Vagina (tissue), 2 donors: ENCODE measurements at places on chromosomes 11 and 22. TPM values are rescaled to one million over a fixed set of nuclear protein-coding genes. Genes with fewer than 3 reads are reported as not detected.

The KRTAP5-11 gene
- total RNA-seq = not detected

The FAM76B gene
- total RNA-seq = 28.2 TPM

The F2 gene
- total RNA-seq = not detected

The OVCH2 gene
- total RNA-seq = not detected

The TRIM49 gene
- total RNA-seq = not detected

The BIK gene
- total RNA-seq = not detected

The LDHAL6A gene
- total RNA-seq = not detected

- DNase-seq = no peak
These were observed 1.9 kb upstream of the C22orf39 start for GRCh38 chr22:19449422-19449767.

DNA sequence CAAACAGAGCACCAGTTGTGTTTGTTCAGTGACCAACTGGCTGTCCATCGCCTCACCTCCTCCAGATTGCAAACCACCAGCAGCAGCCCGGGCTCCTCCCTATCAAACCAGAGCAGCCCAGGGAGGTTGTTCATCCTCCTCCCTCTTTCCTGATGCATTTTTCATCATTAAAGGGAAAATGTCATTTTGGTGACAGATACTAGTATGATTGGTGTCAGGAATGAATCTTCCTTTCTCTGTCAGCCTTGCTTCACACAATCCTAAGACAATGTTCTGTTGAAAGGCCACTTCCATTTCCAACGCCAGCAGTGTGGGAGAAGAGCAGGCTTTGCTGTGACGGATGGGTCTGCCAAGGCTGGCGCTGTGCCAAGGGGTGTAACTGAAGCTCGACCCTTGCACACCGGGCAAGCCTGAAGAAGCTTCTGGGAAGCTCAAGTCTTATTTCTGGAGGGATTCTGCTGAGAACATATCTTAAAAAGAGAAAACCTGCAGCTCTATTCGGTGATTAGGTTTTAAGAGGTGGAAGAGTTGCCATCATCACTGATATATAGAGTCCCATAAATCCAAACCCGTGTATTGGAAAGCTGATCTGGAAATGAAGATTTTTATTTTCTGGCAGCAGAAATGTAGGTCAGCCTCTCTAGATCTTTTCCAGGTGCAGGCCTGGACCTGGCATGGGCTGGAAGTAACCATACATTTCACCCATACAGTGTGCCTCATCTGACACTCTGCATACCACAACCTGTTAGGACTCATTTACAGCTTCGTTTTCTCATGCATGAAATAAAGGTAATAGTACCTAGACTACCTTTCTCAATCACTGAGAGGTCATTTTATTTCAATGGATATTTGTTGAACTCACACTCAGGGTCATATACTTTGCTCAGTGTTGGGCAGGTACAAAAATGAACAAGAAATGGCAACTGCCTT is 524.5 kb downstream of the NTM start:
- DNase-seq = no peak

DNA sequence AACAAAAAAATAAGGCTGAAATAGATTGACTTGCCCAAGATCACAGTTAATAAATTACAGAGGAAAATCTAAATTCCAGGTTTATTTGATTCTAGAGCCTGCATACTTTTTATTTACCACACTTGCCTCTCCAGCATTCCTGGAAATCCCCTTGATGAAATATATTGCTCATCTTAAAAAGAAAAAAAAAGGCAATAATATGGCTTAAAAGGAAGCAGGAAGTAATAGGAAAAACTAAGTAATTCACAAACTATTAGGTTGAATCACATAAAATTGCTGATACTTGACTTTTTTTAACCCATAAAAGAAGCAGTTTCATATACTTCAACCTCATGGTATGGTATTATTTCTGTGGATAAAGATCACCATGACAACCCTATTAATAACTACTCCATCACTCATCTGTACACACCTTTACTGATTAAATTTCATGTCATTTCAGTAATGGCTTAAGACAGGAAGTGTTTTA is 52.9 kb downstream of the COPB1 start:
- no peak for DNase-seq

DNA sequence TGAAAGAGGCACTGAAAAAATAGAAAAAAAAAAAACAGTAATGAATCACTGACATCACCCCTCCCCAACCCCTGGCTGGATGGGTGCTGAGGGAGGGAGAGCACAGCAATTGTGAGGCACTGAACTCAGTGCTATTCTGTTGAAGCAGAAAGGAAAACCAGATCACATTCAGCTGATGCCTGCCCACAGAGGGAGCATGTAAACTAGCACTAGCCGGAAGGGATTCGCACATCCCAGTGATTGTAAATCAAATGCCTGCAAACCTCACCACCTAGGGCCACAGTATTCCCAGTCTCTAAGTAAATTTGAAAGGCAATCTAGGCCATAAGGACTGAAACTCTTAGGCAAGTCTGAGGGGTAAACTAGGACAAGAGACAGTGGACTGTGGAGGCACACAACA is 772.0 kb upstream of the CCDC179 start:
- no peak for DNase-seq

DNA sequence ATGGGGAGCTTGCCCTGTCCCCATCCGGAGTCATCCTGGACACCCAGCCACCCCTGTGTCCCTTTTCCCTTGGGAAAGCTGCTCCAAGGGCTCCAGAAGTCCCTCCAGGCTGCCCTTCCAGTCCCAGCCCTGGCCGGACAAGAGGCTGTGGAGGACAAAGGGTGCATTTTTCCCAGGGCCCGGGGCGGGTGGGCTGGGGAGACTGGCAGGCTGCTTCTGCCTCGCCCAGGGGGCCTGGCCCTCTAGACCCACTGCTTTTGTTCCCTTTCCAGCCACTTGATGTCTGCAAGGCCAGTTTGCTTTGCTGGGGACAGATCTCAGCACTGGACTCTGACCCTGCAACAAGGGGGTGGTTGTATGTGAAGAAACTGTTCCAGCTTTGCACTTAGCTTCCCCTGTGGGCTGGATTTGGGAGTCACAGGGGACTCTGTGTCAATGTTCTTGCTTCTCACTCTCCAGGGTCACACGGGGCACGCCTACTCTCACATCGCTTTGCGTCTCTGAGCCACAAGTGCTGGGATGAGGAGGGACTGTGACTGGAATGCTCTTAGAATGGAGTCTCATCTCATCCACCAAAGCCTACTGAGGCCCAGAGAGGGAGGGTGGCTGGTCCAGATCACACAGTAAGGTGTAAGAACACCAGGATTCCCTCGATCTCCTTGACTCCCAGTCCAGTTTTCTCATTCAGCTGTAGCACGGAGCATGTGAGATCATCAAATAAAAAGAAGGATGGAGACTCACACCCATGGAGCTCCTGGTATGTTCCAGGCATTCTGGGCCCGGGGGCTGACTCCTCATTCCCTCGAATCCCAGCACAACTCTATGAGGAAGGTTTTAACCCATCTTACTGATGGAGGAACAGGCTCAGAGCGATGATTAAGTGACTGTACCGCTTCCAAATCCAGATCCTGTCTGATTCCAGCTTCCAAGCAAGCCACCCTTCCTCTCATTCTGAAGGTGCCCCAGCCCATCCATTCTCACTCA is 59.9 kb downstream of the FBXO7 start:
- DNase-seq = no peak

- DNase-seq = no peak
These were observed 6.9 kb downstream of the MCAT start for GRCh38 chr22:43136255-43136654.

DNA sequence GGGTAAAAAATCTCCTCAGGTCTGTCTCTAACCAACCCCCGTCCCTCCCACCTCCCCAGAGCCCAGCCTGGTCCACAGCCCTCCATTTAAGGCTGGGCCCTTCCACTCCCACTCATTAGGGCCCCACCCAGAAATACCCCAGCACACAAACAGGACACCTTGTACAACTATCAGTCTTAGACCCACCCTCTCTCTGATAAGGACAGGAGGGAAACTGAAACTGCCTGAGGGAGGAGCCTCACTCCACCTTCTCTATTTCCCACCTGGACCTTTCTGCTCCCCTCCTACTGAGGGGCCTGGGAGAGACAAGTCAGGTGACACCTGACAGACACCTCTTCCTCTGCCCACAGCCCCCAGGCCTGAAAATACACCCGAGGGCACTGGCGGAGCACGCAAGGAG is 90.2 kb downstream of the PLEKHA7 start:
- no peak for DNase-seq

- DNase-seq = no peak
These were observed 887.6 kb downstream of the OPCML start for GRCh38 chr11:132644520-132645239.

- no peak for DNase-seq
These were observed 38.8 kb downstream of the STIM1 start for GRCh38 chr11:3894128-3894731.

DNA sequence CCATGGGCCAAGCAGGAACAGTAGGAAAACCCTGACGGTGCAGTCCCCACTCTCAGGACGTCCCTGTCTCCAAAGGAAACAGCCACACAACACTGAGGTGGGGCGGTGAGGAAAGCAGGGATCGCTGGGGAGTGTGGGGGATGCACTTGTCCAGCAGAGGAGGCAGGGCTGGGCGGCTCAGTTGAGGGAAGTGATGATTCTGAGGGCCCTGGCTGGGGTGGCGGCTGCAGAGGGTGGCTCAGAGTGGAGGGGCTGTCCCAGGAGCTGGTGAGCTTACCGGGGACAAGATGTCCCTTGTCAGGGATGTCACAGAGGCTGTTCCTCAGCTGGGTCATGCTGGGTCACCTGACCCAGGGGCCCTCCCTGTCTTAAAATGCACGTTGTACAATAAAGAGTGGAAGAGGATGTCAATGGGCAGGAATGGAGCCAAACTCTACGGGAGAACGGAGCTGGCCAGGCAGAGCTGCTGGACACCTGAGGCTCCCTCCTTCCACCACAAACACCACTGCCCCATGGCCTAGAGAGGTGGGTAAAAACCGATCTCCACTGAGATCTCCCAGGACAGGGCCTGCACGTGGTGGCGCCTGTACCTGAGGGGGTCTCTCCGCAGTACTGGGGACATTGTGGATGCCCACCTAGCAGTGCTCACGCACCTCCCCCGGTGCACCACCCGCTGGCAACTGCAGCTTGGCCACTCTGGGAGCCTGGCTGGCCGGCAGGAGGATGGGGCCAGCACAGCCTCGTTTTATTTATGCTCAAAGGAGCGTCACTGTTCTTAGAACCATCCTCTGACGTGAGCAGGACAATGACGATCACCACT is 9.7 kb upstream of the EFCAB6 start:
- DNase-seq = peak; percentile 71

GRCh38 chr11:30585125-30585891 is 845 bp downstream of the MPPED2 start:
- DNase-seq = no peak

DNA sequence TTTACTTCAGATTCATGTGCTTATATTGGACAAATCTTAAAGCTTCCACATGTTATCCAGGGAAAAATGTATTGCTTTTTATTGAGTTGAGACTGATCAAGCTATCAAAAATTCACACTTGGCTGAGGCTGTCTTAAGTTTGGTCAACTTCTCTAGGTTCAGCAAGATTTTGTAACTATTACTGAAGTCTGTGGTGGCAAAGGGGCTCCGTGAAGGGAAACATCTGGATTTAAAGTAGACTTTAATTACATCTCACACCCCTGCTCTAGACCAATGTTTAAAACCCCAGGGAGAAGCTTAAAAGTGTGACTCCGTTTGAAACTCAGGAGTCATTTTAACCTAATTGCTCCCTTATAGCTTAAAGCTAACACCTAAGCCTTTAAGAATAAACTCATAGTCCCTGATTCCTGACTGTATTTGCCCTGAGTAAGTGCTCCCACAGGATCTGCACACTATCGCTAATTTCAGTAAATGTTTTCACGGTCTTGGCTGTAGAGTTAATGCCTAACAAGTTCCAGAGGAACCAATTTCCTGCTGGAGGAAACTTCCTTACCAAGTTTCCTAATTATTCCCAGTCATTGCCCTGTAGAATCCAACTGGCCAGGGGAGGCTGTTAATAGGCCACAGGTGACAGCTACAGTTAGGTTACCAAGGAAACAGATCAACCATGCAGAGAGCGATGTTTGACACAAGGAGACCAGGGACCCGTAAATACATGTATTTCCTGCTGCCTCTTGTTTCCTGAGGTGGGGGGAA is 40.5 kb downstream of the OR10A6 start:
- DNase-seq = no peak

- DNase-seq = peak; percentile 72
These were observed 936.5 kb downstream of the TBC1D22A start for GRCh38 chr22:47698906-47699305.

GRCh38 chr11:113148652-113149051 is 165.7 kb upstream of the TTC12 start:
- DNase-seq = no peak

DNA sequence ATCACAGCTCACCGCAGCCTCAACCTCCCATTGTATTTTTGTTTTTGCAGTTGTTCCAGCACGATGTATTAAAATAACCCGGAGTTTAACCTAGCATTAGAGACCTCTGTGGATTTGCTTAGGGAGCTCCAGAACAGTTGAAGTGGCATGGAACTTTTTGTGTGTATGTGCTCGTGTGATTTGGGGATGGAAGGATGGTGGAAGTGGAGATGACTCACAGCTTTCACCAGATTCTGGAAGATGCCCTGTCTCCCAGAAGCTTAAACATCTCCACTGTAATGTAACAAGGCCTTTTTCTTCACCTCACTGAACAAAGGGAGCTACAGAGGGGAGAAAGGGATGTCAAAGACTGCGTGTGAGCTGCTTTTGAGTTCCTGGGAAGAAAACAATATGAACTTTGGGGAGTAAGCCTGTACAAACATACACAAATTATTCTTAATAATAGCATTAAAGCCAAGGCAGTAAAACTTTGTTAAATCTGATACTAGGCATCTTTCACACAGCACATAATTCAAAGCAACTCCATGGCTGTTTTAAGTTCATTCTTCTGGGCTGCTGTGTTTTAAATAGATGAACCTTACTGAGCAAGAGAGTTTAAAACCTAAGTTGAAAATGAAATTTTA is 226.4 kb downstream of the ADAMTS15 start:
- DNase-seq = no peak

DNA sequence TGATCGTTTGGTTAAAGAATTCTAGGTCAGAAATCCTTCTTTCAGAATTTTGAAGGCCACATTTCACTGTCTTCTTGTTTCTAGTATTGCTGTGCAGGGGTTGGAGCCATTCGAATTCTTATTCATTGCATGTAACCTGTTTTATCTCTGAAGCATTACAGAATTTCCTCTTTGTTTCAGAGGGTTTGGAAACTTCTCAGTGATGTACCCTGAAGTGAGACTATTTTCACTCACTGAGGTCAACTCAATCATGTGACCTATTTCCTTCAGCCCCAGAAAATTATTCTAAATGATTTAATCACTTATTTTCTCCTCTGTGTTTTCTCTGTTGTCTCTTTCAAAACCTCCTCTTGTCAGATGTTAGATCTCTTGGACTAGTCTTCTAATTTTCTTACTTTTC is 147.8 kb downstream of the ENTHD1 start:
- no peak for DNase-seq
